ENCODE measurements at places on chromosomes 5 and 9.

DNA sequence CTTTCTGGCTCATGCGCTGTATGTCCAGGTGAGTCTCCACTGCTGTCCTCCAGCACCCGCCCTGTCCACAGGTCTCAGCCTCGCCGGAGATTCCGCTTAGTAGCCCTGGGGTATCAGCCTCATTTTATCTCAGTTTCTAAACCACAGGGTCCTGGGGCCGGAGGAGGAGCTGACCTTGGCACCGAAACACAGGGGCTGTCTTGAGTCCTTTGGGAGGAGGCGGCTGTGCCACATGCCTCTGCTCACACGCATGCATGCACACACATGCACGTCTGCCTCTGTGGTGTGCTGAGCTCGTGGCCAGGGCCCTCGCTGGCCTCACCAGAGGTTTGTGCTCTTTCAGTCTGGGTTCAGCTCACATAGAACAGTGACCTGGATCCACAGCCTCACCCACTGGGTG is 23.3 kb downstream of the TRIP13 start:
- DNase-seq, result no peak

GRCh38 chr5:18159331-18159730 is 525.1 kb downstream of the TAF11L14 start:
- no peak for DNase-seq

DNA sequence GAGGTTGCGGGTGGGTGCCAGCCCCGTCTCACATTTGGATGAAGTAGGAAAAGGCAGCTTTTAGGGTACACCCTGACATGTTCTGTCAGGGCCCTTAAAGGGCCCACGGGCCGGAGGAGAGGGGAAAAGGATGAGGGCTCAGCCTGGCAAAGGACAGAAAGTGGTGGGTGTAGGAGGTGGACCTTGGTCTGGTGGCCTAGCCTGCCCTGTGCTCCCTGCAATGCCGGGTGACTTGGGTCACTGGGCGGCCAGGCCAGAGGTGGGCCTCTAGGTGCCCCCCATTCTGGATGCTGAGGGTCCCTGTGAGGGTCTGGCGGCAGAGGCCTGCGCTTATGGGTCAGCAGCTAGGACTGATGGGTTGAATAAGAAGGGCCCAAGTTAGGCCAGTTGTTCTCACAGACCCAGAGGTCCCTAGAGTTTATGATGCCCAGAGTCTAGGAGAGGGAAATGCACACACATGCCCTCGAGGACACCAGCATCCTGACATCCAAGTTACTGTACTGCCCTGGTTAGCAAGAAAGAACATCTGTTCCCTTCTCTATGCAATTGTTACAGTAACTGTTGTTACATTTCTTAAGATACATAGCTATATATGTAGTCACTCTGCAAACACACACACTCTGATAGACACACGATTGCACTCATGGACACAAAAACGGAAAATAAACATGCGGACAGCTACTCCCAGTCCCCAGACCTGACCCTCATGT is 12.5 kb downstream of the TRIM7 start:
- DNase-seq, result no peak

DNA sequence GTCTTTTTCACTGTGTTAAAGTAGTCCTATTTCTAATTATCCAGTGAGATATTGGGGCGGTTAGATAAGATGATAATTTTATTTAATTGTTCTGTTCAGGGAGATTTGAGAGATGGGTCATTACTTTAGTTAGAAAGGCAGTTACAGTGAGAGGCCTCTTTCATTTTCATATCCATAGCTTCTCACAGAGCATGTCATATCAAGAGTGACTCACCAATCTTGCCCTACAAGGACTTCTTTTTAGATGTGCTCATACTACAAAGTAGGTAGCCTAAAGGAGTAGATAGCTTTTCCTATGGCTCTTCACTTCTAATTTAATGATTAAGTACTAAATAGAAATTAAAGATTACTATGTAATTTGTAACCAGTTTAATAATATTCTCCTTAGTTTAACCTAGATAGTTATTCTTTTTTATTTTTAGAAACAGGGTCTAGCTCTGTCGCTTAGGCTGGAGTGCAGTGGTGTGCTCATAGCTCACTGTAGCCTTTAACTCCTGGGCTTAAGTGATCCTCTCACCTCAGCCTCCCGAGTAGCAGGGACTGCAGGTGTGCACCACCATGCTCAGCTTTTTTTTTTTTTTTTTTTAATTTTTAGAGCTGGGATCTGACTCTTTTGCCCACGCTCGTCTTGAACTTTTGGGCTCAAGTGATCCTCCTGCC is 71.0 kb downstream of the FER start:
- DNase-seq, result no peak

DNA sequence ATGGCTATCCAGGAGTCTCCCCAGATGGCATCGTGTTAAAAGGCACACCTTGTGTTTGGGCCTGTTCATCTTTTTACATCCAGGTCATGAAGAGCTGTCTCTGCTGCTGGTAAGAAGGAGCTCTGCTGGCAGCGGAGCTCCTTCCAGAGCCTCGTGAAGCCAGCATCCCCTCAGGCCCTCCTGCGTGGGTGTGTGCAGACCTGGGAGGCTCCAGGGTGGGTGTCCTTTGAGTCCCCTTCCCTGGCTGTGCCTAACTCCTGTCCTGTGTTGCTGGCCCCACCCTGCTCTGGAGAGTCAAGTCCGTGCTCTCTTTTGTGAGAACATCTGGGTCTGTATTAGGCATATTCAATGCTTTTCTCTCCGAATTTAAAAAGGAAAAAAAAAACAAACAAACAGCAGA is 149.6 kb upstream of the IRX2 start:
- DNase-seq, result no peak

DNA sequence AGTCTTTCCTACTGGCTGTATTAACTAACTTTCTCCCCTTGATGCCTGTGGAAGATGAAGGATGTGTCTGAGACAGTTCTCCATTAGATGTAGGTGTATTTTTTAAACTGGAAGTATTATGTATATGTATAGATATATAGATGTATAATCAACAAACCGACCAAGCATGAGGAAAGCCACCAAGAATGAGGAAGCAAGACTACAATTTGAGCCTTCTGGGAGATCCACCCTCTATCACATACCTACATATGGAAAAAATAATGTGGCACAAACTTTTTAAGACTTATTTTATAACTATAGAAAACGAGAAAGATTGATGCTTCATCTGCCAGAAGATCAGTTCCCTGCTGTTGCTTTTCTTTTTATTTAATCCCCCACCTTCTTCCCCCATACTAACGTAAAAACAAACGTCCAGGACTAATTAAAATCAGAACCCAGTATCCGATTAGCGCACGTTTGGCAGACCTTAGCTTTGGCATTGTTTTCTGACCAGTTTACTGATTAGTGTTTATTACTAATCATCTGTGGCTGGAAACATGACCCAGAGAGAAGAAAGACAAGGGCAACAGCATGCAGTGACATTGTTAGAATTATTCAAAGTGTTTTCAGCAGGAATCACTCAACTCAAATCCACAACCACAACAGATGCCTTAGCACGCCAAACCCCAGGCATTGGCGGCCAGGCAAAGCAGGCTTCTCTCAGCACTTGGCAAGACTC is 490.2 kb downstream of the EBF1 start:
- DNase-seq, result peak; percentile 30

- no peak for DNase-seq
These were observed 72.0 kb downstream of the PIK3R1 start for GRCh38 chr5:68287631-68287975.

- DNase-seq, result no peak
These were observed 101.9 kb upstream of the EFNA5 start for GRCh38 chr5:107772418-107773310.

- DNase-seq, result no peak
These were observed 24.9 kb upstream of the CEP120 start for GRCh38 chr5:123448017-123448617.

GRCh38 chr5:123035360-123035917 is 1.1 kb downstream of the PPIC start:
- DNase-seq, result no peak

DNA sequence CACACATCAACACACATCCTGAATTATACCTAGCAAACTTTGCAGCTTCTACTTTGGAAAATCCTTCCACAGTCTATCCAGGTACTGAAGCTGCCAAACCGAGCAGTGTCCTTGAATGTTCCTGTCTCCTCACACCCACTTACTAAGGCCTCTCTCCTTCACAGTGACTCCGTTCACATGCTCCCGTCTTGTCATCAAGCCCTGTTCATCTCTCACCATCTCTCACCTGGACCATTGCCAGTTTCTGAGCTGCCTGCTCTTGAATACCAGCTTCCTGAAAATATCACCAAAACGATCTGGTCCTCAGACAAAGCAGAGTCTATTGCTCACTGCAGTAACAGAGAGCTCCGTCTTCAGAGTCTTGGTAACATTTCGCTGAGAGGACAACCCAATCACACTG is 57.4 kb downstream of the GCNT1 start:
- DNase-seq, result no peak

GRCh38 chr9:110041452-110041851 is 166.5 kb downstream of the C9orf152 start:
- DNase-seq, result no peak

DNA sequence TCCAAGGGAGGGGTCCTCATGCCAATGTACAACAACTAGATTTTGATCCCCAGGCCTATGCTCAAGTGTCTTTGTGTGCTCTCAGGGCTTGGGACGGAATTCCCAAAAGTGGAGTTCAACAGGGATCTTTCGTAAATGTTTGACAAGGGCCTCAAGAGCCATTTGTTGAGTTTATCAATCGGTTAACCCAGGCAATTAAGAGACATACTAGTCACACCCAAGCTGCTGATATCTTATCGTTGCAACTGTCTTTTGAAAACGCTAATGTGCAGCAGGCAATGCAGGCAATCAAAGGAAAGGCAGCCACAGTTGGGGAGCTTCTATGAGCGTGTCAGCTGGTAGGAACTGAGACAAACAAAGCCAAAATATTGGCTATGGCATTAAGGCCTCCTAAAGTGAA is 161.2 kb downstream of the CPLANE1 start:
- DNase-seq, result no peak

DNA sequence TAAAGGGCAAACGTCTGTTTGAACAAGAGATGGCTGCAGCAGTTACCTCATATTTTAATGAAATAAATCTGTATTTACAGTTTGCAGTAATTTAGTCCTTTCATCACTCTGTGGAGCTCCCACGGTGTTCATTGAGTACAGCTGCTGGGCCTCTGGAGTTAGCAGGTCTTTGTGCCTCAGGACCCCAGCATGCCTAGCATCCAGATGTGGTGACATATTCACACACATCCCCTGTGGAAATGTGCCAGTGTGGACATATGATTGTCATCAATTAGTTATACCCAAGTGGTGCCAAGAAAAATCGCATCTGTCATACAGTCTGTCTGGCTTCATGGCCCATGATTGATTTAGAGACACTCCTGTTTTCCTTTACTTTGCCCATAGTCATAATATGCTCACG is 77.3 kb downstream of the NNT start:
- DNase-seq, result no peak

DNA sequence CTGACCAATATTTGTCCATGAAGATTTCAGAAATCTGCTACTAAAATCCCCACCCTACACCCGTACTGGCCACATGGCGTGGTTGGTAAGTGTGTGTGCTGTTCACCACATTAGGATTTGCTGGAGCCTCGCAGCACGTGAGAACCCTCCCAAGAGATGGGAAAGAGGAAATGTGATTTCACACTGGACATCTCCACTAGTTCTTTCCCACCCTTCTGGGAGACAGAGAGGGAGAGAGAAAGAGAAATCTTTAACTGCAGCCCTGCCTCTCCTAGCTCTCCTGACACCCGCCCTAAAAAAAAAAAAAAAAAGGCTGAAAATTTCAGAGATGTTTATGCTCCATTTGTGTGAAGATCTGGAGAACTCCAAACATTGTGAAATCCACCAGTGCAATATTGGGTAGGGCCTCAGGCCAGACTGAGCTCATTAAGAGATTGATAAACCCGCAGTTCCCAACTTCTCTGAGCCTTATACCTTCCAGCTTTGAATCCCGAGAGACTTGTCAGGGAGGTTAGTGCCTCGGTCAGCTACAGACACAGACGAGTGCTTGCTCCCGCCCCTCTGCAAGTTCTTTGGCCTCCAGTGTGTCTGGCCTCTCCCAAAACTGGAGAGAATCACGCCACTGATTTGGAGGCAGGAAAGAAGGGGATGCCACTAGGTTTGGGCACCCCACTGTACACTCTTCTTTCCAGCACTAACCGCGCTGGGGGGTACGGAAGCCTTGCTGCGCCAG is 1.9 kb downstream of the SPRY4 start:
- no peak for DNase-seq

DNA sequence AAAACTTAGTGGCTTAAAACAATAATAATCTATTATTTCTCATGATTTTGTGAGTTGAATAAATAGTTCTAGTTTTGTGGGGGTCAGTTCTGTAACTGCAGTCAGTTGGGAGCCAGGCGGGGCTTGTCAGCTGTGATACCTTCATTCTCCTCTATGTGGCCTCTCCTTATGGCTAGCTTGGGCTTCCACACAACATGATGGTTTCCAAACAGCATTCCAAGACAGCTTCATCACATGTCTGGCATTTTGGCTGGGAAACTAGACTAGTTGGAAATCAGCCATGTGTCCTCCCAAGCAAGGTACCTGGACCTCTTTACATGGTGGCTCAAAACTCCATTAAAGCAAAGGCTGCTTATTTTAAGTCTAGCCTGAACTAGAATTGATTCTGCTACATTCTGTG is 61.4 kb upstream of the RANBP3L start:
- DNase-seq, result peak; percentile 38

DNA sequence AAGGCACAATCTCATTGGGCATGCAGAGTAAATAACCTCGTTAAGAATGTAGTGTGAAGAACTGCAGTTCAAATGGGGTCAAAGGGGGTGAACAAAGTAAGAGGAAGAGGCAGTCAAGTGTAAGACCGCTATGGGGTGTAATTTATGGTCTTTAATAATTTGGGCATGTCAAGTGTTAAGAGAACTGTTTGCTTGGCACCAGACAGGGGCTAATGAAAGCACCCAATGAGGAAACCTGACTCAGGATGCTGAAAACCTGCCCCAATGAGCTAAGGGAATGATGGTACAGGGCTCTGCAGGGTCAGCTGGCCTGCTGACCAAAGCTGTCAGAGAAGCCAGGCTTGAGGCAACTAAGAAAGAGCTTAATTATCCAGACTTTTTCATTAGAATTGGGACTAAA is 368.1 kb downstream of the DTWD2 start:
- no peak for DNase-seq

GRCh38 chr9:14313951-14314423 is at the start of gene NFIB:
NFIB (minus strand) TSS chr9:14314141; CDS start chr9:14313511, 630 bp downstream.
- no peak for DNase-seq

GRCh38 chr9:134293611-134294152 is 32.6 kb upstream of the RXRA start:
- DNase-seq, result no peak
